Renal pelvis (tissue), 12 donors: ENCODE measurements at places on chromosomes 3 and 15. TPM values are rescaled to one million over a fixed set of nuclear protein-coding genes. Genes with fewer than 3 reads are reported as not detected.

Gene MYRIP
- 2.0 TPM for polyA plus RNA-seq

Gene DNAJA4
- 22.4 TPM for polyA plus RNA-seq

Gene CFAP44
- 38.3 TPM for polyA plus RNA-seq

Gene TRA2B
- 281 TPM for polyA plus RNA-seq

Gene ARHGAP31
- 12.4 TPM for polyA plus RNA-seq

Gene EPHB1
- 5.9 TPM for polyA plus RNA-seq

Gene GCSAM
- 2.1 TPM for polyA plus RNA-seq

Gene ACSBG1
- 2.1 TPM for polyA plus RNA-seq

DNA sequence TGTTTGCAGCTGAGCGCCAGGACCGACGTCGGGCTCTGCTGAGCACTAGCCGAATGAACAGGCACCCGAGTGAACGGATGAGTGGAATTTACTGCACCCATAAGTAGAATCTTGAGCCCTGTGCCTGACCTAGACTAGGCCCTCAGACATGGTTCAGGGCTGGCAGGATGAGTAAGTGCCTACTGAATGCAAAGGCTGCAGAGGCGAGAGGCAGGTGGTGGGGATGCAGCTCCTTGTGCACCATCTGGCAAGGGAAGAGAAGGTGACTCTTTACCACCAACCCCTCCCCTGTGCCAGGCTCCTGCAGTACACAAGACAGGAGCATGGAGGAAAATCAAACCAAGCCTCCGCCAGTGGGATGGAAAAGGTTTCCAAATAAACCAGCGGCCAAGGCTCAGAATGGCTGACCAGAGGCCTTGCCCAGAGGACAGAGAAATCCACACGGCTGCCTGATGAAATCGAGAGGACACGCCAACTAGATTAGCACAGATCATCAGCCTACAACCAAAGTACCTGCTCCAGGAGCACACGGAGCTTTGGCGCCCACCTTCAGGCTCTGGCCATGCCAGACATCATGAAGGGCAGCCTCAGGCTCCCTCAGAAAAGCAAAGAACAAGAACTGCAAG, 141.7 kb upstream of the IQSEC1 start:
- DNase-seq = no peak

DNA sequence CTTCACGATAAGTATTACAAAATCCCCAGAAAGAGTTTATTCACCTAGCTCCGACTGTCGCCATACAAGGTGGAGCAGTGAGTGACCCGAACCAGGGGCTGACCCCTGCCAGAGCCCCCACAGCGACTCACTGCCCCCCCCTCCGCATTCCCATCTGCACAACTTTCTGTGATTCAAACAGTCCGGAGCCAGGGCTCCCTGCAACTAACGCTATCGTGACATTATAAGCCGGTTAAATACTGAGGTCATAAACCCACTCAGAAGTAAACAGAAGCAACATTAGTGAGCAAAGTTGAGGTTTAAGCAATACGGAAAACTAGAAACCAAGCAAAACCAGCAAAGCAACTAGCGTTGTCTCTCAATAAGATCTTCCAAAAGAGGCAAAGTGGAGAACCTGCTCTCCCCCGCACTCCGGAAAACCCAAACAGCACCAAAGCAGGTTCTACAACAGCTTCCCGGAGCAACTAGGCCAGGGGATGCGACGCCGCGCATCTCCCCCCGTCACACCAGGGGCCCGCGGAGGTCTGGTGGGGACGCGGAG, 642 bp downstream of the SCAP start:
- DNase-seq = no peak

GRCh38 chr3:121514496-121514895, 31.3 kb downstream of the POLQ start:
- DNase-seq = no peak

DNA sequence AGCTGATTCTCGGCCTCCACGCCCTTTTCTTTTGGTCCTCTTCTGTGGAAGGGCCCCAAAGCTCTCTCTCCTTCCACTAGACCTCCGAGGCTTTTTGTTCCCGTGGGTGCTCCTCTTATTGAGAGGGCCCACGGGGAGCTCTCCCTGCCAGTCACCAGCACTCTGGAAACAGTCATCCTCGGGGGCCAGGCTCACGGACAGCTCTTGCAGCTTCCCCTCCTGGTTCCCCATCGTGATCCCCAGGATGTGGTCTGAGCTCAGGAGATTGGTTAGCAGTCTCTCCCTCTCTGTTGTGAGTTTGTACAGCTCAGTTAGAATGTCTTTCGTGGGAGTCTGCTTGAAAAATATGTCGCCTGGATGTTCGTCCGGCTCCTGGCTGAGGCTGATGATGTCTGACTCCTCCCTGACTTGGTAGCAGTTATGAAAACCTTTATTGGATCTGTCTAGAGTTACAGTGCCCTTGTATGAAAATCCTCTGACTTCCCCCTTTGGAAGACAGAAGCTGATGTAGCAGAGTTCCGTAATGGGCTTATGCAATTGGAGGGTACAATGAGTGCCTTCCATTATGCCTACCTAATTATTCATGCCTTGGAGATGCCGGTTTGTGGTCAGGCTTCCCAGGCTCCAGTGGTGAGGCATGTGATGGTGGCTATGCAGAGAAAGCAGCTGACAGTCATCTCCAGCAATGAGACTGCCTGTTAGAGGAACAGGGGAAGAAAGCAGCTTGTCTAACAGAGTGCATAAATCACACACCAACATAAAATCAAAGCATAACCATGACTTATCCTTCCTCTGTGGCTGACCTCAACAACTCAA, 40.0 kb downstream of the FMN1 start:
- no peak for DNase-seq

GRCh38 chr3:11791339-11792200, 55.1 kb downstream of the TAMM41 start:
- DNase-seq = no peak

- DNase-seq = no peak
These were observed 248.8 kb upstream of the ADAMTS9 start for GRCh38 chr3:64936556-64936955.

GRCh38 chr15:33099213-33099612, 95.3 kb downstream of the FMN1 start:
- no peak for DNase-seq

GRCh38 chr3:127034195-127034989, 51.5 kb downstream of the PLXNA1 start:
- DNase-seq = no peak

DNA sequence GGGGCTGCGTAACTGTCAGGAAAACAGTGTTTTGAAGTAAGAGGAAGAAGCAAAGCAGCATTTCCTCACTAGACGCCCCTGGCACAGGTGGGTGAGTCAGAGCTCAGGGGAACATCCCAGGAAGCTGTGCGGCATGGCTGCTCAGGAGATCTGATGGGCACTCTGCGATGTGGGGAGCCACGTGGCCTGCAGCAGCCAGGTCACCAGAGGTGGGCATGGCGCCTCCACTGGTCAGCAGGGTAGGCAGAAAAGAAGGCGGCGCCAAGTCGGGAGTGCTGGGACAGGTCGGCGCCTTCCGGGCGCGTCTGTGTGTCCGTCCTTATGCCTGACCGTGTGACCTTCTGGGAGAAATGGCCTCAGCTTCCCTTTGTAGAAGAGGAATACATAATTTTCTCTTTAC, 249.9 kb upstream of the ST8SIA2 start:
- DNase-seq = no peak

GRCh38 chr3:107208796-107209195, 168.4 kb upstream of the CCDC54 start:
- no peak for DNase-seq

DNA sequence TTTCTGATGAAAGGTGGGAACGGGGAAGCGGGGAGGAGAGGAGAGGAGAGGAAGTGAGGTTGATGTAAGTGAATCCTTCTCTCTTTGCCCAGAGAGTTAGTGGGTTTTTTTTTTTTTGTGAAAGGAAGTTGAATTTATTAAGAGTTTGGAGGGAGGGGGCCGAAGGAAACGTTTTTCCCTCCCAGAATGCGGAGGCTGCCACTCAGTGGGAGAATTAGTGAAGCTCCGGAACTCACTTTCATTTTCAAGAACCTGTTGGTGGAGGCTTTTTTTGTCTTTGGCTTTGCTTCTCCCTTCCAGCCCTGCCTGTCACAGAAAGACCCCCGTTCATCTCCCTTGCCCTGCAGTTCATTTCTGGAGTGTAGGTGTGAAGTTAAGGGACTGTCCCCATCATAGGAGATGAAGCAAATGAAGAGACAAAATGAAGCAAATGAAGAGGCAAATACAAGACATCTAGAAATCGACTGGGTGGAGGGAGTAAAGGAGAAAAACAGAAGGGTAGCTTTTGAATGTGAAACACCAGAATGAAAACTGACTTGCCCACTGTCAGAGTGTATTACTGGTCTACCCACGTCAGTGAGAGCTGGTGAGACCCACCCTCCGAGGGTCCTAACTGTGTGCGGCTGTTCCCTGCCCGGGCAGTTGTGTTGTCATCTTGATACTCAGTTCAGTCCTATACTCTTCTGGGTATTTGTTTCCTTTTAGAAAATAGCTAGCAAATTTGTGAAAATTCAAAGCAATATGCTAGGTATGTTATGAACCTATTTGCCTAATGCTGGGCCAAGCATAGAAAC, 91.5 kb downstream of the ITPR1 start:
- DNase-seq = no peak

DNA sequence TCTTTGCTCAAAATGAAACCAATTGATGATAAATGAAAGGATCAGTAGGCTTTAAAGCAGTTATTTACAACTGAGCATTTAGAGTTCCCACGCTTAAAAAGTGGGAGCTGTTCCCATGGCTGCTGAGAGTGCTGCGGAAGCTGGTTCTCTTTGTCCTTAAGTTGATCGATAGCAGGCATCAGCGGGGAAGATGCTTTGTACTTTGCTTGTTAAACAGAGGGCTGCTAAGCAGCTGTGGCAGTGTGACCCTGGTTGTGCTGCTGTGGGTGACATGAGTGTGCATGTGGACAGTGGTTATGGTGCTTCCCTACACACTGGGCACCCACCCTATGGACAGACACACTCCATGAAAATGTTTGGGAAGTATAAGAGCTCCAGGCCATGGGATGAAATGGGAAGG, 96.3 kb downstream of the PTPRG start:
- DNase-seq = no peak

DNA sequence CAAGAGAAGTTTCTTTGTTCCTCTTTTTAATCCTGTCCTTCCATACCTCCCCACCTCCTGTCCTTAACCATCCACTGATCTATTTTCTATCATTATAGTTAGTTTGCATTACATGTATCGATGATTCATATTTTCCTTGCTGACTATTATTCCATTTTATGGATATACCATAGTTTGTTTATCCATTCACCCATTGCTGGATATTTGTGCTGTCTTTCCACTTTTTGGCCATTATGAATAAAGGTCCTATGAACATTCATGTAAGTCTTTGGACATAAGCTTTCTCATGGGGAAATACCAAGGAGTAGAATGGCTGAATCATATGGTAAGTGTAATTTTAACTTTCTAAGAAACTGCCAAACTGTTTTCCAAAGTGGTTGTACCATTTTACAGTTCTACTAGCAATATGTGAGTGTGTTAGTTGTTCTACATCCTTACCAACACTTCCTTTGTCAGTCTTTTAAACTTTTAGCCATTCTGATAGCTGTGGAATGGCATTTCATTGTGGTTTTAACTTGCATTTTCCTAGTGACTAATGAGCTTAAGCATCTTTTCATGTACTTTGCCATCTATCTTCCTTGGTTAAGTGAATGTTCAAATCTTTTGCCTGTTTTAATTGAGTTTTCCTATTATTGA, 11.7 kb downstream of the ATP6V1A start:
- DNase-seq = no peak

- DNase-seq = no peak
These were observed 218.8 kb downstream of the UBE2E2 start for GRCh38 chr3:23421811-23422516.

- DNase-seq = no peak
These were observed 137.6 kb downstream of the IMPG2 start for GRCh38 chr3:101182734-101183133.

DNA sequence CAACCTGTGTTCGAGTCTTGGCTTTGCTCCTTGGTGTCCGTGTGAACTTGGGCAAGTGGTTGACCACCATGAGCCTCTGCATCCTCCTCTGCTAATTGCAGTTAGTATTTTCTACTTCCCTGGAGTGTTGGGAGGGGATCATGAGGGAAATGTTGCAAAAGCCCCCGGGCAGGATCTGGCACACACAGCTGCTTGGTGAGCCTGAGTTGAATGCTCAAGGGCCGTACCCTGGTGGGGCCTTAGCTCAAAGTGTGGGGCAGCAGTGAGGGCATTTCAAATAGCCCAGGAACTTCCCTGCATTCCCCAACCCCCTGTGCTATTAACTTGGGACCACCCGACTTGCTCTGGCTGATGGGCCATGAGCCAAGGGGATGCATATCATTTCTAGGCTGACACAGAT, 94.9 kb upstream of the SLC6A11 start:
- DNase-seq = no peak

DNA sequence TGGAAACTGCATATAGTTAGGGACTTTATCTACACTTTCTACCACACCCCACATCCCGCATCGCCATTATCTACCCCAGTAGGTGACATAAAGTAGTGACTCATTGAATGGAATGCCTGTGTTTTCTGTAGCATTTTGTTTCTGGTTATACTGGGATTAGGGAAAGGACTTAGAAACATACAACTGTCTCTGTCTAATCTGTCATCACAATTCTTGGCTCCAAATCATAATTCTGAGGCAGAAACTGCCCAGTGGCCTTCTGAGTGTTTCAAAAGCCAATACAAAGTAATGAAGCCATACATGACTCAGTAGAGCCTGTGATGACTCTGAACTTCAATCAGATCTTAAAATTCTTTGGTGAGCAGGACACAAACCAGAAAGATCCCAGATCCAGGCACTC, 115.7 kb upstream of the CHRM5 start:
- DNase-seq = no peak

DNA sequence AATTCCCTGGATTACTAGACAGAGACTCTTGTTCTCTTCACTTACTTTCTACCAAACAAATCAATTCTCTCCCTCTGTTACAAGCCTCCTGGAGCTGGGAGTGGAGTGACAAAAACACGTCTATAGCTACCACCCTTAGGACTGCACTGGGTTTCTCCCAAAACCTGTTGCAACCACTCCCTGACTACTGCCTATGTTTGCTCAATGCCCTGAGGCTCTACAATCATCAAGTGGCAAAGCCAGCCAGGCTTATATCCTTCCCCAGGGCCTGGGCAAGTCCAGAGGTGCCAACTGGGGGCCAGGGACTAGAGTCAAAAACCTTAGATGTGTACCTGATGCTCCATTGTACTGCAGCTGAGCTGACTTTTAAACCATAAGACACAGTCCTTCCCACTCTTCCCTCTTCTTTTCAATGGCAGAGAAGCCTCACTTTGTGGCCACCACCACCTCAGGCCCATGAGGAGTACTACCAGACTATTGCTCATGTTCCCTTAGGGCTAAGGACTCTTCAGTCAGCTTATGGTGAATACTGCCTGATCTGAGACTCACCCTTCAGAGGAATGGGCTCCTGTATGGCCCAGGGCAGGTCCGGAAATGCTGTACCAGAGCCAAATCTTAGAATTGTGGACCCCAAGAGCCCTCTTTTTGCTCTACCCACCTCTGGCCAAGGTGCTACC, 125.4 kb upstream of the PLCL2 start:
- no peak for DNase-seq
